COR-L47 (cell line): ENCODE measurements at places on chromosomes 1 and 21.
A peak's percentile ranks its signal among the peaks of the same experiment; 100 is the strongest.

GRCh38 chr21:38734646-38735365, 70.9 kb upstream of the ETS2 start:
- DNase-seq: no peak

GRCh38 chr1:61091455-61091854, 9.1 kb downstream of the NFIA start:
- no peak for DNase-seq

DNA sequence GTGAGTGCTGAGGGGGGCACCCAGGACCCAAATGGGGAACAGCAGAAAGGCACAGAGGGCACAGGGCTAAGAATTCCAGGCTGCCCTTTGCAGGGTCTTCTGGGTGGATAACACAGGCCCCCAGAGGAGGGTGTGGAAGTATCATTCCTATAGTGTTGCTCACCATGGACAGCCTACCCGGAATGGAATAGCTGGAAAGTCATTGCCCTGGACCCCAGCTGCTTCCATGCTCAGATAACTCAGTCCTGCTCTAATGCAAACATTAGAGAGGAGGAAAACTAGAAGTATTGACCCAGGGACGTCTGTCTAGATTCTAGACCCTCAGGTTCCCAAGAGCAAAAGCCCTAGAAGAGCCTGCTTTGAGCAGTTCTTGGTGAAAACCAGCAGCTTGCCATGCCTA, 24.7 kb downstream of the SLC6A17 start:
- DNase-seq: no peak

DNA sequence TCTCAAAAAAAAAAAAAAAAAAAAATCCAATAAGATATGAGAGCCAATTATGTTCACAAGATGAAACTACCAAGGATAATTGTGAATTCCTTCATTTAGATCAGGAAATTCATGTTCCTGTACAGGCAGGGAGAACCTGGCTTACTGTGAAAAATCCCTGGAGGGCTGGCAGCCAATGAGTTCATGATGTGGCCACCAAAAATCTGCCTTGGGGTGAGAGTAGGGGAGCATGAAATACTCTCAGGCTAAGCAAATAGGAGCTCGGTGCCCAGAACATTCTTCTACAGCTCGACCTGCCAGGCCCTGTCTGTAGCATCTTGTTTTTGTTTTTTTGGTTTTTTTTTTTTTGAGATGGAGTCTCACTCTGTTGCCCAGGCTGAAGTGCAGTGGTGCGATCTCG, 50.1 kb downstream of the PIK3CD start:
- DNase-seq: no peak

- no peak for DNase-seq
Measured at GRCh38 chr21:30233228-30234020, 17.5 kb upstream of the CLDN8 start.

GRCh38 chr21:23026878-23027277, 2028.7 kb downstream of the NCAM2 start:
- peak; percentile 38 for DNase-seq

DNA sequence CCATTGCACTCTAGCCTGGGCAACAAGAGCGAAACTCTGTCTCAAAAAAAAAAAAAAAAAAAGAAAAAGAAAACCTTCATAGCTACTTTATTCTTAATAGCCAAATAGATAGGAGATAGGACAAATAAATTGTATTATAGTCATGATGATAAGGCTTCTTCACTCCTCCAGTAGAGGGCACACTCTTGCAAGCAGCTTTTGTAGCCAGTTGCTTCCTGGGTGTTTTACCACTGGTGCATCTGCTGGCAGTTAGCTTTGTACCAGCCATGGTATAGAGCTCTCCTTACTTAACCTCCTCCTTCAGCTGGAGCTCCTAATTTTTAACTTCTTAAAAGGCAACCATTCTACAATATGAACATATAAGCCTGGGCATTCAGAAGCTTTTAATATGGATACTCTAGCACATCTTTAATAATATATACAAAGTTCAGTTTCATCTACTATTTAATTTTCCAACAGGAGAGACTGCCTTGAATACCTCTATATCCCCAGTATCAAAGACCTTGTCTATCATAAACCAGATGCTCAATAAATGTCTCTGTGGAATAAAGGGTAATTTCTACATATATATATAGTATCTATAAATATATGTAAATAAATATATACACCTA, 35.8 kb downstream of the EVI5 start:
- peak; percentile 64 for DNase-seq

DNA sequence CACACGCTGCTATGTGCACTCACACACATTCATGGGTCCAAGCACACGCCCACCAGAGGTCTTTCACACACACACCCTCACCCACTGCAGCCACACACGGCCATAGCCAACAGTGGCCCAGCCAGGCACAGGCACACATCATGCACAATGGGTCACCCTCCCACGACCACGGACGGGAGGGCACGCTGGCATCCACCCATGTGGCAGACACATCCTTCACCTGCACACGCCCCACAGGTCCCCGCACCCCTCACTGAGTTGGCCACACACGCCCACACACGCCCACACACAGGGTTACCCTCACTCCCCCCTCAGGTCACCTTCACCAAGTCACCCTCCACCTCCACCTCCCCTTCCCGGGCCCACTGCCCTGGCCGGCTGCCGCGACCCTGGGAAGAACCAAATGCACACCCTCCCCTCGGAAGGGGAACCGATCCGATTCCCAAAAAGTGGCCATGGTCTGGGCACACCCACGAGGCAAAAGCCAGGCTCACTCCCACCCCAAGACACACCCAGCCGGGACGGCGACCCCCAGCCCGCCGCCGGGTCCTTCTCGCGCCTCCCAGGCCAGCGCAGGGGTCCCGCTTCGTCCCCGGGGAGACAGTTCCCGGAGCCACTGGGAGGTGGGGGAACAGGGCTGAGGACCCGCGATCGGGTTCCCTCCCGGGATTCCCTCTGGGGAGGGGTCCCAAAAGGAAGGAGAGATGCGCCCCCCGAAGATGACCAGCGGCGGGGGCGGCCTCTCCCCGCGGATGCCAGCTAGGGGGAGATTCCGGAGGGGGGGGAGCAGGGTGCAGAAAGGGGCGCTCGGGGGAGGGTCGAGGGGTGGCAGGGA, 860 bp downstream of the SDC3 start:
- DNase-seq: no peak

DNA sequence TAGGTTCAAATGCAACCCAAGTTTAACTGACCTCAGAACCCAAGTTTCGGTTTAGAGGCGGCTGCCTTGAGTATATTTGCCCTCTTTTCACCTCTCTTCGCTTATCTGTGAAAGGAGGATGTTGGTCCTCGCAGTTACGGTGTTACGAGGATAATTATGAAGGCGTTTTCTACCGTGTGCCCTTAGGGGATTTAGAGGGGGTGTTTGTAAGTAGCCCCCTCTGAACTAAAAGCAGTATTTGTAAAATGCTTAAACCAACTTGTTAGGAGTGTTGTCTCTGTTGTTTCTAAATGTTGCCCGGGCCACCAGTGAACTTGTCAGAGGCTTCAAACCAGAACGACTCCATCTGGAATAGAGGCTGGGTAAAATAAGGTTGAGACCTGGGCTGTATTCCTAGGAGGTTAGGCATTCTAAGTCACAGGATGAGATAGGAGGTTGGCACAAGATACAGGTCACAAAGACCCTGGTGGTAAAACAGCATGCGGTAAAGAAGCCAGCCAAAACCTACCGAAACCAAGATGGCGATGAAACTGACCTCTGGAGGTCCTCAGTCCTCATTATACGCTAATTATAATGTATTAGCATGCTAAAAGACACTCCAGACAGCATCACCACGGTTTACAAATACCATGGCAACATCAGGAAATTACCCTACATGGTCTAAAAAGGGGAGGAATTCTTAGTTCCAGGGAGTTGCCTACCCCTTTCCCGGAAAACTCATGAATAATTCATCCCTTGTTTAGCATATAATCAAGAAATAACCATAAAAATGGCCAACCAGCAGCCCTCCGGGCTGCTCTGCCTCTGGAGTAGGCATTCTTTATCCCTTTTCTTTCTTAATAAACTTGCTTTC, 1.0 kb upstream of the PSRC1 start:
- no peak for DNase-seq

DNA sequence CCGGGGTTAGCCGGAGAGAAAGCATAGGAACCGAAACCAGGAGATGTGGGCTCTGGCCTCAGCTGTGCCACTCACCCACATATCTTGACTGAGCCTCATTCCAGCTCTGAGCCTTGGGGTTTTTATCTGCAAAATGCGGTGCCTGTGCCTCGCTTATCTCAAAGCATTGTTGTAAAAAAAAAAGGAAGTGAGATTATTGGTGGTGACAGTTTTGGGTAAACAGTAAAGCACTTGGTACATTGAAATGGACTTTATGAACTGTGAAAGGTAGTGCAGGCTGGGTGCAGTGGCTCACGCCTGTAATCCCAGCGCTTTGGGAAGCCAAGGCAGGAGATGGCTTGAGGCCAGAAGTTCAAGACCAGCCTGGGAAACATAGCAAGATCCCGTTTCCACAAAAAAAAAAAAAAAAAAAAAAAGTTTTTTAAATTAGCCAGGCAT, 3.8 kb downstream of the PTAFR start:
- DNase-seq: no peak

DNA sequence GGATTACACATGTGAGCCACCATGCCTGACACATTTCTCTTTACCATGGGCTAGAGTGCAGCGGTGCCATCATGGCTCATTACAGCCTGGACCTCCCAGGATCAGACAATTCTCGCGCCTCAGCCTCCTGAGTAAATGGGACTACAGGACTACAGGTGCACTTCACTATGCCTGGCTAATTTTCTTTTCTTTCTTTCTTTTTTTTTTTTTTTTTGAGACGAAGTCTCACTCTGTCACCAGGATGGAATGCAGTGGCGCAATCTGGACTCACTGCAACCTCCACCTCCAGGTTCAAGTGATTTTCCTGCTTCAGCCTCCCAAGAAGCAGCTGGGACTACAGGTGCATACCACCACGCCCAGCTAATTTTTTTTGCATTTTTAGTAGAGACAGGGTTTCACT, 14.8 kb upstream of the KIF1B start:
- DNase-seq: no peak

- no peak for DNase-seq
Measured at GRCh38 chr1:89276690-89277089, 4.0 kb upstream of the GBP5 start.

GRCh38 chr1:70485624-70486023, 74.6 kb downstream of the CTH start:
- no peak for DNase-seq
